Activated naive CD8-positive, alpha-beta T cell treated with anti-CD3 and anti-CD28 coated beads for 36 hours (primary cell): ENCODE measurements at places on chromosomes 3 and 15.

GRCh38 chr3:108495717-108496116, 14.7 kb downstream of the MYH15 start:
- DNase-seq: no peak

- DNase-seq: no peak
These were observed 42.9 kb downstream of the TNFAIP8L3 start for GRCh38 chr15:51051776-51052175.

- DNase-seq: no peak
These were observed 22.5 kb upstream of the BFSP2 start for GRCh38 chr3:133377396-133377795.

DNA sequence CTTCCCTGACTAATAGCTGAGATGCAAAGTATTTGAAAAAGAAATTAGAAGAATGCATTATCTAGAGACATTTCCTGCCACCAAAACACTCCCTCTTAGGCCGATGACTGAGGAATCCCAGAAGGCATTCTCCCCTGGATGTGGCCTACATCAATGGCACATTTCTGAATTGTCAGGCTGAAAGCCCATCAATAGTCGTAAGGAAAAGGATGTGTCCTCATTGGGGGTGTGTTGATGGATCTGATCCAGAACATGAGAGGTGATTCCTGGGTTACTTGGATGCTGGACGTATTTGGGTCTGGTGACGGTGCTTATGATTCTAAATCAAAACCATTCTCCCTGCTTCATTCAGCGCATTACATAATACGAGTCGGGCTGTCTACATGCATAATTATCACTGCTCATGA, 216.9 kb upstream of the CDIN1 start:
- no peak for DNase-seq

- no peak for DNase-seq
These were observed 60.4 kb upstream of the LMOD3 start for GRCh38 chr3:69182588-69183316.

DNA sequence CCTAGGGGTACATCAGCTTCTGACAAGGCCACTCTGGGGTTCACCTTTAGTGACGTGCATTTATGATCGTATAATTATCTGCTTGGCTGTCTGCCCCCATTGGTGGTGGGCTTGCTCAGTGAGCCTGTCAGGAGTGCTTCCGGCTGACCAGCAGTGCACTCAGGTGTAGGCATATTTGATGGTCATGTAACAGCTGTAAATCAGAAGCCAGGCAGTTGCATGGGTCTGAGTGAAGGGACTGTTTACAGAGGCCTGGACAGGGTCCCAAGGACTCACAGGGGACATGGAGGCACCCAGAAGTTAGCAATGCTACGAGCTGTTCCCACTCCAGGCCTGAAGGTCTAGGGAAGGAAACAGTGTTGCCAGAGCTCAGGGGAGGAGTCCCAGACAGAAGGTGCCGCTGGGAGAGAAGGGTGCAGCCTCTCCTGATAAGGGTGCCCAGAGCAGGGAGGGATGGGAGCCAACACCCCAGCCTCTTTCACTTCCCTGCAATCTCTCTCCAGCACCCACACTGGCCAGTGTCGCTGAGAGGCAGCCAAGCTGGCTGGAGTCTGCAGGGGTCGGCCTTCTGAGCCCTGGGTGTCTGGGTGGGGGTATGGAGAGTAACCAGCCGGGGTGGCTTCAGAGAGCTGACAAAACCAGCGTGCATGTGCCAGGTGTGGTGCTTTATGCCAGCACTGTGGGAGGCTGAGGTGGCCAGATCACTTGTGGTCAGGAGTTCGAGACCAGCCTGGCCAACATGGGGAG, 61.3 kb upstream of the PRR23E start:
- DNase-seq: no peak

DNA sequence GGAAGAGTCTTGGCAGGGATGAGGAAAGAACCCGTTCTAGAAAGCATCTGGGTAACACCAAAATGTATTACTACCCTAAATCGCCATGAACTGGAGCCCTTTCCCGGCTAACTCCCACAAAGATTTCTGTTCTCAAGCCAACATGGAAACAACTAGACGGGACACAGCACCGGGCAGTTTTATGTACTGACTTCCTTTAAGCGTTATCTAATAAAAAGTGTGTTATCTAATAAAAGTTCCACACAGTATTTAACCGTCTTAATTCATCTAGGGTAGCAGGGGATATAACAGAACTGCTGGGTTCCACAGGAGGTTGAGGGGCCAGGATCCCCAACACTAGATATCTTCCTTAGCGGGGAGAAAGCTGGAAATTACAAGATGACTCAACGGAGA, 347 bp upstream of the C3orf62 start:
- DNase-seq: no peak

DNA sequence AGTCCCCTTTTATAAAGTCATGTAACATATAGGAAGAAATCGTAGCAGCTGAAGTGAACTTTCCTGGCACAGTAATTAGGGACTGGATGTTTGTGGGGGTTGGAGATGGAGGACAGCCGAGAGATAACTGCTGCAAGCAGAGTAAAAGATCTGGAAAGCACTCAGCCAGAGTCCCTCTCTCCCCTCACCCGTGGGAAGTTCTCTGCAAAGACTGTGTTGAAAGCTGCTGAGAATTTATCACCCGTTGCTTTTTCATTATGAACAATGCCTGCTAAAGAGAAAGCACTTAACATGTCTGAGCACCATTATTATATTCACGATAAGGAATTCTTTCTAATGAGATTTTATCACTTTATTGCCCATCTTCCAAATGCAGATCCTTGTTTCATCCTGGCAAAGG, 248.8 kb downstream of the SHOX2 start:
- no peak for DNase-seq

DNA sequence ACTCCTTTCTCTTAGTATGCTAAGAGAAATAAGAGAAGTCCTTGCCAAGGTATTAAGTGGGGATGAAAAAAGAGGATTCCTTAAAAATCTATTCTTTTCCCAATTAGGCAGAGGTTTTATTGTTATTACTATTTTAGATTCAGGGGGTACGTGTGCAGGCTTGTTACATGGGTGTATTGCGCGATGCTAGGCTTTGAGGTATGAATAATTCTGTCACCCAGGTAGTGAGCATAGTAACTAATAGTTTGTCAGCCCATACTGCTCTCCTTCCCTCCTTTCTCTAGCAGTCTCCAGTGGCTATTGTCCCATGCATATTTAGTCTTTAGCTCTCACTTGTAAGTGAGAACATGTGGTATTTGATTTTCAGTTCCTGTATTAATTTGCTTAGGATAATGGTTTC, 83.9 kb downstream of the LEKR1 start:
- DNase-seq: no peak

- DNase-seq: no peak
These were observed 9.1 kb downstream of the ACTC1 start for GRCh38 chr15:34786206-34786605.

- no peak for DNase-seq
These were observed 20.2 kb upstream of the CORO2B start for GRCh38 chr15:68558318-68559305.

DNA sequence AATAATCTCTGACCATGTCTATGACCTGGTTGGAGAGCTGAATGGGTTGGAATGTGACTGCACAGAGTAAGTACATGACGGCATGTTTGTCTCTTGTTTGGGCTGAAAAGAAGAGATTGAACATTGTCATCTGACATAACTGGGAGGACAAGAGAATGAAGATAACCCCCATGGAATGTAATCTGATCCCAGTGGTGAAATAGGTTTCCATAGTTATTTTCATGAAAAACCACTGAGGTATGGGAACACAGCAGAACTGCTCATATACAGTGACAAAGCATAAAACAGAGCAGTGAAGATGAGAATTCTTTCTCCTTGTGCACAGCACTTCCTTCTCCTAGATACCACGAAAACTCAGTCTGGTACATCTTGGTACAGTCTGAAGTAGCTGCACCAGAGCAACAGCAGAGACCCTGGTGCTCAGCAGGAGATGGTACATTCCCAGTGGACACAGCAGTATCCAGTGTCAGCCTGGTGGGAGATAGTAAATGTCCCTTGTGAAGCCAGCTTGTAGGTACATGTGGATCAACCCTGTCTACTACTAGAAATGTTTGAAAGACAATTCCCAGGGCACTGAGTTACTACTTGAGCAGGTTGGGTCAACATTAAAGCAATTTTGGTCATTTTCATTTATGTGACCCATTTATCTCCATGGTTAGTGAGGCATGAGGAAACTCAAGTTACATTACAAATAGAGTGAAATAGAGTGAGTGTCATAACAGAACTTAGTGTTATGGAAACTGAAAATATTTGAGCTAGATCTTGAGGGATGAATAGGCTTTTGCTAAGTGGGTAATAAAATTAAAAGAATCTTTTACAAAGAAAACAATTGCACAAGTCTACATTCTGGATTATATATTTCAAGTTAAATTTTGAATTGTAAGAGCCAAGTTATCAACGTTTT, 178.3 kb downstream of the SUCNR1 start:
- no peak for DNase-seq

DNA sequence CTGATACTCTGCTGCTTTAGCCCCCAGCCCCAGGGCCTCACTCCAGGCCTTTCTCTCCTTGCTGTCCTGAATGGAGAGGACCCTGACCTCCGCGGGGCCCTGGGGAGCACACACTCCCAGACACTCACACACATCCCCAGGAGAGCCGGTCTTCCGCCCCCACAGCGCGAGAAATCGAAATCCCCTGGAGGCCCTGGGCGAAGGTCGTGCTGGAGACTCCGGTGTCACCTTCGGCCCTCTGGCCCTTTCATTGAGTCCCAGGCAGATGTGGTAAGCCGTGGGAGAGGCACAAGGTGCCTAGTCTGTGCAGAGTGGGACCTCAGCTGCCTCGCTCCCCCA, 848 bp upstream of the GOLGA8B start:
- peak; percentile 13 for DNase-seq

- DNase-seq: no peak
These were observed 2.4 kb downstream of the UROC1 start for GRCh38 chr3:126515066-126515706.

DNA sequence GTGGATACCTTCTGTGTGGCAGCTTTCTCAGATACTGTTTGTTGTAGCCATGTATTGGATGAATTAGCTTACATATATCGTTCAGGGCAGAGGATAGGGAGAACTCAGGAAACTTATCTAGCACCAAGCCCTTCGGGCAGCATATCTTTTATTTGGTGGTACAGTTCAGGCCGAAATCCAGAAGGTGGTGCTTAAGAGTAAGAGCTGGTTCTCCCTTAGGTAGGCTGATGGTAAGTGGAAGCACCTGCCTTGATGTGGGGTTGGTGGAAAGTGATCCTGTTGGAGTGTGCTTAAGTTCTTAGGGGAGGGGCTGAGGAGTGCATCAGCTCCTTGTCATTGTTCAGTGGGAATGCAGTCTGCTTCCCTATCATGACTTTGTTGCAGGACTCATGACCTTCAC, 187.5 kb downstream of the DOCK3 start:
- no peak for DNase-seq

DNA sequence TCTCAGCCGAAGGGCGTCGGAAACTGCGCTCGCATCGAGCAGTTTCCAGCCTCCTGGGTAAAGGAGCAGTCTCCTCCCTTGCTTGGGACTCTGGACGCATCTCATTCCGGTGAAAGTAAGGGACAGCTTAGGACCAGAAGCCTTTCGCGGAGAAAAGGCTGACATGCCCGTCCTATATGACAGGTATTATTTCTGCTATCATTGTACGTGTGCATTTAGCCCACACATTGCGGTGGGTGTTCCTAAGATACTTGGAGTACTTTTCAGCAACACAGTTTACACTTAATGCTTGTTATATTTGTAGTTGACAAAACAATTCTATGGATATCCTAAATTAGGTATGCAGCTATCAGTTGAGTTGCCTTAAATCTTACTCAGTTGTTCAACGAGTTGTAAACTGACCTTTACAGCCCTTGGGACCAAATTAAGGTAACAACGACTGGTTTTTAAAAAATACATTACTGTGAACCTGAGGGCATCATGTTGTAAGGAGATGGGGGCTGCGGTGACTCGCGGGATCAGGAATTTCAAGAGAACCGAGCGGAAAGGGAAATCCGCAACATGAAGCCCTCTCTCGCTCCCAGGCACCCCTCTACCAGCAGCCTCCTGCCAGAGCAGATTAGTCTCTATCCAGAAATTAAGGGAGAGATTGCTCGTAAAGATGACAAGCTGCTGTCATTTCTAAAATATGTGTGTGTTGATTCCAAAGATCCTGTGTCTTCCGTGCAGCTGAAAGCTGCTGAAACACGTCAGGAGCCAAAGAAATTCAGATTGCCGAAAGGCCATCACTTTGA, 632 bp upstream of the COPS2 start:
- peak; percentile 5 for DNase-seq

GRCh38 chr3:66410976-66411375, 89.8 kb downstream of the LRIG1 start:
- DNase-seq: no peak

DNA sequence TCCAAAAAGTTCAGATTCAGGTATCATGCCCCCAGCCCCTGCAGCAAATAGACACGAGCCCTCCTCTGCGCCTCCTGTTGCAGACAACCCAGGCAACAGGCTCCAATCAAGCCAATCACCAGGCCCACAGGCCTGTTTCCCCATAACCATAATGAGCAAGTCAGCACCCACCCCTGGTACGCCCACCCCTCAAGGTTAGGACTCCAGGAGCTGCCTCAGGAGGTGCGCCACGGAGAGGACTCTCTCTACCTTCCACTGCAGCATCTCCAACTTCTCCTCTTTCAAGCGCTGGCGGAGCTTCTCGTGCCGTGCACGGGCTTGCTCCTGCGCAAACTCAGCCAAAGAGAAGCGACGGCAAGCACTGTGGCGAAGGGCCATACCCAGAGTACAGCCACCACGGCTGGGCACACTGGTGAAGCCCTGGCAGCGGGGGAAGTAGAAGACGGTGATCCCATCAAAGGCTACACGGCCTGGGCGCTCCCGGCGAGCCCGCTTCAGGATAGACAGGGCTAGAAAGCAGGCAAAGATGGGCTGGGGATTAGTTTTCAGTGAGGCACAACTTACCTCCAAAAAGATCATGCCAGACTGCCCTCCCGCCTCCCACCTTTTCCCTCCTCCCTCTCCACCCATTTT, 8.5 kb downstream of the CSRNP1 start:
- DNase-seq: no peak

GRCh38 chr15:73751899-73752805, 999 bp downstream of the INSYN1 start:
- no peak for DNase-seq

GRCh38 chr3:133521946-133522345, 51.5 kb upstream of the CDV3 start:
- DNase-seq: no peak

GRCh38 chr3:9168241-9168741, 81.2 kb downstream of the SRGAP3 start:
- DNase-seq: peak; percentile 66
